ENCODE measurements at places on chromosomes 2 and 18.

DNA sequence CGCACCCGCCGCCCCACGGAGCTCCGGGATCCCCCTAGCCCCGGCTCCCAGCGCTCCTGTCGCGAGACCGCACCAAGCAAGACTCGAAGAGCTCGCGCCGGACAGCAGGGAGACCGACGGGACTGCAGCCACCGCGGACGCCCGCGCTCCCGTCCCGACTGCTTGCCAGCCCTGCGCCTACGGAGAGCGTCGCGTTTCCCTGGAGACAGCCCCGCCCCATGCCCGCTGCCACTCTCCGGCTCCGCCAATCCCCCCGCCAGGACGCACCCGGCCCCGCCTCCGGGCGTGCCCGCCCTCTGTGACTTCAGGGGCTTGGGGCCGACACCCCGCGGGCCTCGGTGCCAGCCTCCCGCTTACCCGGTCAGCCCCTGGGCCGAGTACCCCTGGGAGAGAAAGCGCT, at the start of gene ANKMY1:
Gene ANKMY1, minus strand, starts transcription at position 181 of the 400 bp plus-strand sequence. CDS start 653 bp downstream, outside the sequence.
- DNase-seq: peak; percentile 78

- no peak for DNase-seq
Measured at GRCh38 chr2:221495731-221496130, 76.4 kb downstream of the EPHA4 start.

DNA sequence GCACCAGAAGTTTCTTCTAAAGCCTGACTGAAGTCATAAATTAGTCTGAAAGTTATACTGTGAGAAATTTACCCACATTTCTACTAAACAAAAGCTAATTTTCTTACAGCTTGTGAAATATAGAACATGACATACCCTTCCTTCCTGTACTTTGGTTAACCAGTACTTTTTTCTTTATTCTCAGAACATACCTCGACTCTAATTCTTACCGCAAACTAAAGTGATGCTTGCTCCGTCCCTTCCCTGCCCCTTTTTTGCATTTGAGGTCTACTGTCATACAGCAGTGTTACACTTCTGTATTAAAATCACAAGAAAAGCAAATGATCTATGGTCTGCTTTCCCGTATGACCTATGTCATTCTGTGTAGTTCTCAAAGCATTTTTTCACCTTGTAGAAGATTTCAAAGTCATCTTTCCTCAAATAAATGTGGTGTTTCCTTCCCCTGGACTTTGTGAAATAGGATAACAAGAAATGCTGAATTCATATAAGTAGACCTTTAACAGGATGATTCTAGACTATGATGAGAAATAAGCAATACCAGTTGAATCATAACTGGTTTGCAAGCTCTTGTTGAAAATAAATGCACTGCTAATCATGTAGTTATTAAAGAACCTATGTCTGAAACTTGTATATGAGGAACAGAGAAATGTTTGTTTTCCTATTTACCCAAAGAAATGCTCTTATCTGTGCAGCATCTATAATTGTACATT, 30.4 kb downstream of the CYTIP start:
- DNase-seq: no peak

- DNase-seq: no peak
Measured at GRCh38 chr2:231707625-231707926, 749 bp upstream of the PTMA start.

DNA sequence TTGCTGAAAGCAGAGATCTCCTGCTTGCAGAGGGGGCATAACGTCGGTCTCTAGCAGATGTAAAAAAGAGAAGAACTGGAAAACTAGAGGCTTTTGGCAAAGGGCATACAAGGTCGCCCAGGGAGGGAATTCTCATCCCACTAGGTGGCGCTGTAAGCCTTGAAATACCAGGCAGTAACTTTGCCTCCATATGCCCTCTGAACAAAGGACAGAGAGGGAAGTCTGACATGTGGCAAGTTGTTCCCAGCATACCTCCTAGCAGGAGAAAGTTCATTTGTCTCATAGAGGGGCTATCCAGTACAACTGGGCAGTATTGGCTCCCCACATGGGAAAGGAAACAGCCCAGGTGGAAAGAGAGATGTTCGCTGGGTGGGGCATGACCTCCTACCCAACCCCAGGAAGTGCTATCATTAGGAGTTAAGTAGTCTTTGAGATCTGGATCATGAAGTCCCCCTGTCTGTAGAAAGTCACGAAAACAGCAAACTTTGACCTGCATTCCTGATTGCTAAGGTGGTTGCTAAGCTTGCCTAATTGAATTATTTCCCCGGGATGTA, 39.9 kb downstream of the STK17B start:
- peak; percentile 56 for DNase-seq

GRCh38 chr2:18991177-18992168, 366.9 kb downstream of the OSR1 start:
- DNase-seq: peak; percentile 79

DNA sequence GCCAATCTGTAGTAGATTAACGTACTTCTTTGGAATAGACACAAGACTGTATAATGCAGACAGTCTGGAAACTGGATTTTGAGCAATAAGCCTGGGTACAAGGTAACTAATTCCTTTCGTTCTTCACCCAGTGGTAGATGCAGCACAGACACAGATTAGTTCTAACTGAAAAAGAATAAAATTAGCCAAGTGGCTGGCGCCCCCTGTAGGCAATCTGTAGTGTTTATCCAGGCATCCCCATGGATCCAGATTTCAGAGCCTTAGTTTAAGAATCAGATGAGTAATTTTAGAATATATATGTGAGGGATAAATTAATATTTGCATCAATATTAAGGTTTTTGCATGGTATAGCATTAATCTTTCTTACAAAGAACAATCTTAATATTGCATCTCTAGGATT, 563.9 kb downstream of the DCC start:
- peak; percentile 6 for DNase-seq

DNA sequence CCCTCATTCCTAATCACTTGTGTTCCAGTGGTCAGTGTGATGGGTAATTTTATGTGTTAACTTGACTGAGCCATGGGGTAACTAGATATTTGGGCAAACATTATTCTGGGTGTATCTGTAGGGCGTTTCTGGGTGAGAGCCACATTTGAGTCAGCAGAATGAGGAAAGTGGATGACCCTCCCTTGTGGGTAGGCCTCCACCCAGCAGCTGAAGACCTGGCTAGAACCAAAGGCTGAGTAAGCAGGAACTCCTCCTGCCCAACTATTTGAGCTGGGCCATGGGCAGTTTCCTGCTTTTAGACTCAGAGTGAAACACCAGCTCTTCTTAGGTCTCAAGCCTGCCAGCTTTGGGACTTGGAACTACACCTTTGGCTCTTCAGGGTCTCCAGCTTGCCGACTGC, 141.8 kb downstream of the ACKR3 start:
- DNase-seq: peak; percentile 91

- no peak for DNase-seq
Measured at GRCh38 chr2:172101821-172102390, 794 bp downstream of the DLX2 start.

DNA sequence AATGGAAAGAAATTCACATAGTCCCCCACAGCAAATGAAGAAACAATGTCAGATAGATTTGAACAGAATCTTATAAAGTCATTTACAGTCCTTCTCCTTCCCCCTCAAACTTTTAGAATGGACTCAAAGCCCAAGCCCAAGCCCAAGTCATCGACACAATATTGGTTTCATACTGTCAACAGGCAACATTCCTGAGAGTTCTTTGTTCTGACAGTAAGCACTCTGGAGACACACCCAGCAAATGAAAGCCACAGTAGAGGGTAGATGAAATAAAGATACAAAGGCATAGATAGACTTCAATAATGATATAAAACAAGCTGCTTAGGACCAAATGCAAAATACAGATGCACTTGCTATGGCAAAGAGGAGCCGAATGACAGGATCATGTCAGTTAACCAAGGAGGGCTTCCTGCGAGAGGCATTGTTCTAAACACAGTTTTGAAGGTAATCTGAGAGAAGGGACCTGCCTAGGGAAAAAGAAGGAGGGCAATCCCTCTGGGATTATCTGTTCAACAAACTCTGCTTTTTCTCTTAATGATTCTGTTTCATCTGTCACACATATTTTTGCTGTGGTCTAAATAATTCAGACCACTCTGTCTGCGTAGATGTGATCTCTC, 97.1 kb upstream of the MAP4K3 start:
- DNase-seq: no peak

DNA sequence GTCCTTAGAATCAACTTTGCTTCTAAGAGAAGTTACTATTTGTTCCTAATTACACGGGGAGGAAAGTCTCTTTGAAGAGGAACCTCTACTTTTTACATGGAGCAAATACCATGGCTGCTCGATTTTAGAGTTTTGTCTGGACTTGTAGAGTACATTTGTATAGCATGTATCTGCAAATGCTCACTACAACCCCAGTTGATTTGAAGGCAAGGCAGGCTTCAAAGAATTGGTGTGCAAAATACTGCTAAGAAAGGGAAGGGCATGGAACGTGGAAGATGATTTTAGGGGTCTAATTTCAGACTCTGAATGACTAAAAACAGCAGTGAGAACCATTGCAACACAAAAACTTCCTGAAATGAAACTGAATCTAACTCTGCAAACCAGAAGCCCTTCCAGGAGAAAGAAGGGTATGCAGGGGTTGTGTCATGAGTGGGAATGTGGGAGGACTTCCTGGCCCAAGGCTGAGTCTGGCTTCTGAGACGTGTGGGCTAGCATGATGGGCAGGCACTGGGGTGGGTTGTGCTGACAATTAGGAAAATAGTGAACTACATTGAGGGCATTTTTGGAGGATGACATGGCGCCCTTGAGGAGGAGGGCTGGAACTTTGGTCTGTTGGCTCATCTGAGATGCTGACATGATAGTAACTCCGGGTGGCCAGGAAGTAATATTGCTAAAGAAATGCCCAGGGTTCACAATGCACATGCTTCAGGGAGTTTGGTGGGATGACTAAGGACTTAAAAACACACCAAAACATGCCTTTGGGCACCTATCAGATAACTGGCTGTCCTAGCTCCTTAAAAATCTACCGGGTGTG, 18.9 kb upstream of the IL1R2 start:
- DNase-seq: peak; percentile 44

DNA sequence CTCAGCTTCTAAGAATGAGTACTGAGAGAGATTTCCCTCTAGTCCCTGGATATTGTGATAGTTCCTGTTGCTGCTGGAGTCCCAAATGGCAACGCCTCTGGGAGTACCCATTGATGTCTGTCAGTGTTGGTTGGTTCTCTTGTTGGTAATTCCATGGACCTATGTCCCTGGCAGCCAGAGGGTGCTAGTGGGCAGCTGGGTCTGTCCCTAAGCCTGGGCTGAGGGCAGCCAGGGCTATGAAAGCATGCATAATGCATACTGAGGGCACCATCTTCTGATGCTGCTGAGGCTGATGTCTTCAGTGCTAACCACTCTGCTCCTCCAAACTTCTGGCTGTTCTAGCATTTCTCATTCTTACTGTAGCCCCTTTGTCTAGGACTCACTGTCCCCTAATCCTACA, 35.9 kb downstream of the NABP1 start:
- no peak for DNase-seq

DNA sequence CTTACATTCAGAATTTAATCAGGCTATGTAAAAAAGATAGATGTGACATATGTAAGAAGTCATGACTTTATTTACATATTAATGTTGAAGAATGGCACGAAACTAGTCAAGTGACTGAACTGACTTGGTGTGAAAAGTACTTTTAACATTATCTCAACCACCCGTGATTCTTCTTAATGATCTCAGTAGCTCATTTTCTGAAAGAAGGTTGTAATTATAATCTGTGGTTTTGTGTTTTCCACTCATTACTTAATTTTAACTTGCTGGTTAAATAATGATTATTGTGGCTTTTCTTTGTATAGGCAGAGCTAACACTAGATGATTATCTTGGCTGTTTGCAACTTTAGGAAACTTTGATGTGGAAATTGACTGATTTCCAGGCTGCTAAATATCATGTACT, 18.5 kb downstream of the KCNJ13 start:
- DNase-seq: no peak

- no peak for DNase-seq
Measured at GRCh38 chr2:240812721-240813120, 7.3 kb downstream of the KIF1A start.

- no peak for DNase-seq
Measured at GRCh38 chr2:100720445-100720844, 99.5 kb upstream of the NPAS2 start.

- no peak for DNase-seq
Measured at GRCh38 chr18:63433334-63433866, 11.1 kb upstream of the VPS4B start.

GRCh38 chr2:206176901-206177300, 17.2 kb downstream of the EEF1B2 start:
- no peak for DNase-seq
